ENCODE measurements at places on chromosomes 5 and 9. TPM values are rescaled to one million over a fixed set of nuclear protein-coding genes. Genes with fewer than 3 reads are reported as not detected.

- no peak for DNase-seq
Measured at GRCh38 chr9:99051851-99052250, 53.1 kb upstream of the TGFBR1 start.

Gene KYAT1
- 3.8 TPM for total RNA-seq

DNA sequence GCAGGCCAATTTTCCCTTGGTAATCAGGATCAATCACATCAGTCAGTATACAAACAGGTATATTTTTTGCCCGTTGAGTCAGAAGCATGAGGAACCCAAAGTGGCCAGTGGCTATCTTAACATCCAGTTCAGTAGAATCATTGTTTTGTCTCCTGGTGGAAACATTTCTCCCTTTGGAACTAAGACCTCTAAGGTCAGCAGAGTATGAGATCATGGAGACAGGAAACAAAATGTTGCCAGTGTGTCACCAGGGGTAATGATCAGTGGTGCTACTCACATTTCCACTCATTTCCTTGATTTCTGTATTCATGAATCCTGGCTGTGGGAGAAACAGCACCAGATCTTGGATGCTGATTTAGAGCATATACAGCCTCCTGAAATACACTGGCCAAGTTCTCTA lies 553.0 kb downstream of the CSNK1G3 start:
- no peak for DNase-seq

Gene ZNF79
- 6.1 TPM for total RNA-seq

Gene IFNA21
- total RNA-seq, result not detected

DNA sequence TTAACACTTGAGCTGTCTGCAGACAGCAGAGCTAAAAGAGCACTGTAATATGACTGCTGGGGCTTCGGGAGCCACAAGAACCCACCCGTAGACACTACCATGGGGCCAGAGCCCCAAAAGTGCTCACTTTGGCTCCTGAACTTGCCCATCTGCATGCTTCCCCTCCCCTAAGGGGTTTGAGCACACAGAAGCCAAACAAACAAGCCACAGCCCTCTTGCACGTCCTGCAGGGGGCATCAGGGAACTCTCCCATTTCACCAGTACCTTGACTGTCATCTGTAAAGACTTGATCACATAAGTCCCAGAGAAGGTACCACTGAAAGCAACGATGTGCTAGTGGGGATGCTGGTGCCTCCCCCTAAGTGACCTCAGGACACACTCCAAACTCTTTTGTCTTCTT lies 681.8 kb downstream of the SEMA5A start:
- no peak for DNase-seq

Gene SLC25A48
- total RNA-seq, result not detected
